KBM-7 (cell line): ENCODE measurements at places on chromosomes 13 and 19.

DNA sequence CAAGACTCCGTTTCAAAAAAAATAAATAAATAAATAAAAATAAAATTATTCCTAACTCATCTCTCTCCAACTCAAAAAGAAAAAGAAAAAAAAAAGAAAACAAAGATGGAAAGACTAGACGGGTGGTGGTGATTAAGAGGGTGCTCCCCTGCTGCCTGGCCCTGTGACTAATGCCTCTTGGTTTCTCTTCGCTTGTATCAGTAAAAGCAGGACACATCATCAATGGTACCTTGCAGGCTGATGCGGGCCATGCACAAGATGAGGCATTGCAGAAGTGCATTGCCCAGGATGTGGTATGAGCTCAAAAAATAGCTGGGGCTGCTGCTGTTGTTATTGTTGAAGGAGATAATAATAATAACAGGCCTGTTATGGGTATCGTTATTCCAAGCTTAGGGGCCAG is 14.6 kb downstream of the ACER1 start:
- DNase-seq, result no peak

DNA sequence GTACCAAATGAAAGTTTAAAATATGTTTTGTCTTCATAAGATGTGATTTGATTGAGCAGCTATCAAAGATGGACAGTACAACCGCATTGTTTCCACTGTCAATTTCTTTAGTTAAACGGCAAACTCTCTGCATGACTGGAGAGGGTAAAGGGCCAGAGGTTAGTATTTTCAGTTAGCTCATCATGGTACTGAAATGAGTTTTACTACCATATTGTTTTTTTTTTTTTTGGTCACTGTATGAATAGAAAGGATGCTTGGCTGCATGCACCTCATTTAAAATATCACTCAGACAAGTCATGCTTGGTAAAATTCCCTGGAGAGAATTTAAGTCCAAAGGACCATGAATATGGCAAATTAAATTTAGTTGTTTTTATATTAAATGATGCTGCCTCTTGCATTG is 942.1 kb upstream of the SPRY2 start:
- DNase-seq, result no peak

DNA sequence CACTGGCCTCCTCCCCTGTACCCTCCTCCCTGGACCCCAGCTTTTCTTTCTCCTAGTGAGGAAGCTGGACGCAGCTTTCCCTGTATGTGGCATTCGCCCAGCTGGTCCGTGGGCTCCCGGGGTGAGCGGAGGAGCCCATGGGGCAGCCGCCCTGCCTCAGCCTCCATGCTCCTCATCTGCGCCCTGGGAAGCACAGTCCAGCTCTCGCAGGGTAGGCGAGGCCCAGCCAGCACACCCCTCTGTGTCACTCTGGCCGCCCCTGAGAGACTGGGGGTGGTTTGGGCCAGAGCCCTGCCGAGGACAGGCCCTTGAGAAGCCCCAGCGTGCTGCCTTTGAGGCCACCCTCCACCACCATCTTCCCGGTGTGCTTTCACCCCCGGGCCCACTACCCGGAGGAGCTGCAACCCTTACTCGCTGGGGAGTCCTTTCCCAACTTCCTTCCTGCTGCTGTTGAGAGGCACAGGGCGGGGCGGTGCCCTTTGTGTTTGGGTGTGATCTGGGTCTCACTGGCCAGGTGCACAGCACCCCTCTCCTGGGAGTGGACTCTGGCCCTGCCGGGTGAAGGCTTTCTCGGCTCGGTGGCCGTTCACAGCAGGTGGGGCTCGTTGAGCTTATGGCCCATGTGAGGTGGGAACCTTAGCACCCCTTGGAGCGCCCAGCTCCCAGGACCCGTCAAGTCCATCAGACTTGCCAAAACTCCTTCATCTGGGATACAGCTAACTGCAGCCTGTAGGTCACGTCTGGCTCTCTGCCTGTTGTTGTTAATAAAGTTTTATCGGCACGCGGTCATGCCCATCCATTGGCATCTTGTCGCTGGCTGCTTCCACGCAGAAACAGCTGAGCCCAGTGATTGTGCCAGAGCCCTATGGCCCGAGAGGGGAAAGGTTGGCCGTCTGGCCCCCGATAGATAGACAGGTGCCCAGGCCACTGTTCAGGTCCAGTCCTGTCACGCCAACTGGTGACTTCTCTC is 3.2 kb downstream of the NCLN start:
- no peak for DNase-seq

GRCh38 chr13:23766939-23767338 is 122.3 kb downstream of the MIPEP start:
- no peak for DNase-seq

DNA sequence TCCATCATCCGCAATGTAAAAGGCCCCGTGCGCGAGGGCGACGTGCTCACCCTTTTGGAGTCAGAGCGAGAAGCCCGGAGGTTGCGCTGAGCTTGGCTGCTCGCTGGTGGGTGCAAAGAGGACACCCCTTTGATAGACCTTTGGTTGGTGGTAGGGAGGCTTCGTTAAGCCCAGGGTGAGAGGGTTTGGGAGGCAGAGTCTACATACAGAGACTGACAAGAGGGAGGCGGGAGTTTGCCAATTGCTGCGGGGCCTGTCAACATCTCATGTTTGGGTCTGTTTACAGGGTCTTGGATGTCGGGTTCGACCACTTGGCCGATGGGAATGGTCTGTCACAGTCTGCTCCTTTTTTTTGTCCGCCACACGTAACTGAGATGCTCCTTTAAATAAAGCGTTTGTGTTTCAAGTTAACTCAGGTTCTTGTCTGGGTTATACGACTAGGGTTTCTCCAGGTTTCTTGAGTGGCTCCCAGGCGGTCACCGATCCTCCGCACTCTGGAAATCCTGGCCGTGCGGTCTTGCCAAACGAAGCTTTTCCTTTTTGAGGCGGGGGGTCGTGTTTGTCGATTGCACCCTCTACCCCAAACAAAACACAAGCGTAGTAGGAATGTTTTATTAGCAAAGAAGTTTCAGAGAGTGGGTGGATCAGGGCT is 816 bp downstream of the RPS28 start:
- no peak for DNase-seq

DNA sequence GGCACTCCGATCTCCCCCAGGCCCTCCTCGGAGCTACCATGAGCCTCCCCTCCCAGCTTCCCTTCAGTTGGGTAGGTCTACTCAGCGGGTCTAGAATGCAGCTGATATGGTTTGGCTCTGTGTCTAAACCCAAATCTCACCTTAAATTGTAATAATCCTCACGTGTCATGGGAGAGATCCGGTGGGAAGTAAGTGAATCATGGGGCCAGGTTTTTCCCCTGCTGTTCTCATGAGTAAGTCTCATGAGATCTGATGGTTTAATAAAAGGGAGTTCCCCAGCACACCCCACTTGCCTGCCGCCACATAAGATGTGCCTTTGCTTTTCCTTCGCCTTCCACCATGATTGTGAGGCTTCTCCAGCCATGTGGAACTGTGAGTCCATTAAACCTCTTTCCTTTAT is 14.5 kb upstream of the DOCK9 start:
- DNase-seq, result no peak

DNA sequence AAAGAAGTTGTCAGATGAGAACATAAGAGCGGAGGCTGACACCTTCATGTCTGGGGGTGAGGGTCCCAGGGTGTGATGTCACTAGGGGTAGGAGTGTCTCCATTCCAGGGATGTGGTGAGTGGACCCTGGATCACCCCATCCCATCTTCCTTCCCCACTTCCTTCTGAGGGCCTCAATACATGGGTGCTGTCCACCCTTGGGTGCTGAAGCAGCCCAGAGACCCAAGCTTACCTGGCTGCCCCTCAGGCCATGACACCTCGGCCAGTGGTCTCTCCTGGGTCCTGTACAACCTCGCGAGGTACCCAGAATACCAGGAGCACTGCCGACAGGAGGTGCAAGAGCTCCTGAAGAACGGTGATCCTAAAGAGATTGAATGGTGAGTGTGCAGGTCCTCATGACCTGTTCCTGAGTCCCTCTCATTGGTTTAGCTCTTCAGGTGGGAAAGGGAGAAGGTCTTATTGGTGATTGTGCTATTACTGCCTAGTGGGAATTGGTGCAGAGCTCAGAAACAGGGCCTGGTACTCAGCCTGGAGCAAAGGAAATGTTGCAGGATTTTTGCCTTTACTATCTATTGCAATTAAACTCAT is 37.7 kb upstream of the CYP4F8 start:
- DNase-seq, result no peak

- peak; percentile 8 for DNase-seq
Observed at GRCh38 chr19:38513762-38514167, 80.3 kb downstream of the RYR1 start.

DNA sequence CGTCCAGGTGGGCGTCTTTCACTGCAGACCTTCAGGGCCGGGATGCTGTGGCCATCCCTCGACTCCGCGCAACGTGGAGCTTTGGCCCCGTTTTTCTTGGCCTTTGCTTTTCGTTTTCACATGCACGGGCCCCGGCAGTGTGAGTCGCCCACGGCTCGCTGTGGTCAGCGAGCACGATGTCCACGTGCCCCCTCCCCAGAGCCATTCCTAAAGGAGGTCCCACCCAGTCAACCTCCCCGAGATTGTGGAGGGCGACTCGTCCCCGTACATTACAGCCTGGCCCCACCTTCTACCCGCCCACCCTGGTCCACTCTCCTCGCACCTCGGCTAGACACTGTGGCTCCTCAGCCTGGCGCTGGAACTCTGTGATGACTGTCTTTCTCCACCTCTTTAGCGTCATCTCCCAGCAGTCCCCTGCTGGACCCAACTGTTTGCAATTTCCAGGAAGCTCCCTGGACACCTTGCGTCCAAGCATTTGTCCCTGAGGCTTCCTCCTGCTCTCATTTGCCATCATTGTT is 405 bp downstream of the ZNF446 start:
- DNase-seq, result no peak

DNA sequence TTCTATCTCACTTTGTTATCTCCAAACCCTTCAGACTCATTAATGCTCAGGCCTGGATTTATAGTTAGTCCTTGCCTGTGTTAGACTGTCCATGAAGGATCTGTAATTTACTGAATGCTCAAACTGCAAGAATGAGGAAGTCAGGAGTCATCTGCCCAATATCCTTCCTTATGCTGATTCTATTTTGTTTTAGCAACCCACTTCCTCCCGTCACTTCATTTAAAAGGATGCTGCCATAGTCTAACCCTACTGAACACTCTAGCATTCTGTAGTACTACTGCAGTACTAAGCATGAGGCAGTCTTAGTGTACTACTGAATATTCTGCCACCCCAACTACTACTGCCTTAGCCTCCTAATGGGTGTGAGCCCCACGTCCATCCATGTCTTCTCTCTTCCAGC is 1.5 kb downstream of the FCAR start:
- peak; percentile 71 for DNase-seq

DNA sequence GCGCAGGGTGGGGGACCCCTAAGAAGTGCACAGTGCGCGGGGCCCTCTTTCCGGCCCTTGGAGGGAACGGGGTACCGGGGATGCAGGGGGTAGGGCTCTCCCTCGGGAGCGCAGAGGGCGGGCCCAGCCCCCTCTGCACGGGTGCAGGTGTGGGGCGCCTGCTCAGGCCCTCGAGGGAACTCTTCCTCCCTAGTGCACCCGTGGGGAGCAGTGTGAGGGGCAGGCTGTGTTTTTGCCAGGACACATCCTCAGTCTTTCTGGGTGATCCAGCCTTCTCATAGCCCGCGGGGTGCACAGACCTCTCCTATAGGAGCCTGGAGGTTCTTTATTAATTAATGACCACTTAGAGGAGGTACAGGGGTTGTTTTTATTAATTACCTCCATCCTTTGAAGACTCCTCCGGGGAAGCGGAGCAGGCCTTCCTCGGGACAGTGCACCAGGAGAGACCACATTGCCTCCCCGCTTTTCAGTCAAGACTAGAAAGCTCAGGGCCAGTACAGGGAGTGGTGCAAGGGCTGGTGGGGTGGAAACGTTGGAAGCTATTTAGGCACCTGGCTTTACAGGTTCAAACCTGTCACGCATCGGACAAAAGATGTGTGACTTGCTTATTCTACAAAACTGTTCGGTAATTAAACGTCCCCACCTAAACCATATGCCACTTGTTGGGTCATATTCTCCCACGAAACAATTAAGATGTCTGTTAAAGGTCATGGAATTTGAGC is 598 bp upstream of the GJB6 start:
- no peak for DNase-seq

- peak; percentile 40 for DNase-seq
Observed at GRCh38 chr19:42563352-42564210, 31.1 kb downstream of the CEACAM8 start.

DNA sequence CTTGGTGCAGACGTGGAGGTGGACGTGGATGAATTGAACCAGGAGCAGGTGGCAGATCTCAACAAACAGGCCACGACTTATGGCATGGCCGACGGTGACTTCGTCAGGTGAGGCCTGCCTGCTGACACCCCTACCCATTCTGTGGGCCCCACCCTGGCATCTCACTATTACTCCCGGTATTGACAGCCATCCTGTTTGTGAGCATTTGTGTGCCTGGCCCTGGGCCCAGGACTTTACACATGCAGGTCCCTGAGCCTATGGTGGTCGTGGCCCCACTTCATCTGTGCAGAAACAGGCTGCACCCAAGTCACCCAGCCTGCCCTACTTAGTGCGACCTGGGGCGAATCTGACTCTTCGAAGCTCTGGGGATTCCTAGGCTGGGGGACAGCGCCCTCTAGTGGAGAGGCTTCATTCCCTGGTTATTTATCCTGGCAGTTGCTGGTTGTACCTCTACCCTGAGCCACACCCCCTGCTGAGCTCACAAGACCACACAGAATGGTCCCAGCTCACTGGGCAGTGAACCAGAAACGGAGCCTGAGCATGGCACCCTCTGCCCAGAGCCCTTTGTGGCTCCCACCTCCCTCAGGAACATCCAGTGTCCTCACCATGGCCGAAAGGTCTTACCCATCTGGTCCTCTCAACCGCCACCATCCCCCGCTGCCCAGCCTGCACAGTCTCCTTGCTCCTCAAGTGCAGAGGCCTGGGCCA is 16.9 kb downstream of the ZNF296 start:
- DNase-seq, result peak; percentile 84

GRCh38 chr13:30364133-30364532 is 56.8 kb upstream of the KATNAL1 start:
- no peak for DNase-seq

DNA sequence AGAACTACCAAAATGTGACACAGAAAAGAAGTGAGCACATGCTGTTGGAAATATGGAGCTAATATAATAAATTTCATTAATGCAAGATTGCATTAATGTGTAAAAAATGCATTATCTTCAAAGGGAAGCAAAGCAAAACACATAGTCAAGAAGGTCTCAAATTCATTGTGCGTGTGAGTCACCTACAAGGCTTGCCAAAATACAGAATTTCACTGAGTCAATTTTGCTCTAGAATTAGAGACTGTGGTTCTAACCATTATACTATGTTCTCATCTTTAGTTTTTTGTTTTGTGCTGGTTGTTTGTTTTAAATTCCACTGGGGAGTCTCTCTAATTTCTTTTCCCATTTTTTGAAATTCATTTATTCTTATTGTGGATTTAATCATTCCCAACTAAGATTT is 149.8 kb upstream of the SLITRK1 start:
- DNase-seq, result no peak

DNA sequence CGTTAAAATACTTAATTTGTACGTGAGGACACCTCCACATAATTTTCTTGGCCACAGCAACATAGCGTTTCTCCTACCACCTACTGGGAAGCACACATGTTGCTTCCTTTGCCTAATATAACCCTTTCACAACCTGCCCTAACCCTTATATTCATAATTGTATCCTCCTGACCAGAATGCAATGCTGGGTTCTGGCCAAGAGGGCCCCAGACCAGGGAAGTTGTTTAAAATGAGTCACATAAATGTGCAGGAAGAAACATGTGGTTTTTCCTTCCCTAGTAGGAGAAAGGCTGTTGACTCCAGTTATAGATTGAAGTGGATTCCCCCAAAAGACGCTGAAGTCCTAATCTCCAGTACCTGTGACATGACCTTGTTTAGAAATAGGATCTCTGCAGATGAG is 187.3 kb downstream of the NUFIP1 start:
- peak; percentile 62 for DNase-seq

GRCh38 chr19:49407482-49408015 is 15.7 kb downstream of the PTH2 start:
- DNase-seq, result no peak
